Hippocampal formation (tissue), 2 donors: ENCODE measurements at places on chromosomes 7 and 10.

GRCh38 chr7:21476429-21476828, 48.5 kb downstream of the SP4 start:
- DNase-seq = no peak

DNA sequence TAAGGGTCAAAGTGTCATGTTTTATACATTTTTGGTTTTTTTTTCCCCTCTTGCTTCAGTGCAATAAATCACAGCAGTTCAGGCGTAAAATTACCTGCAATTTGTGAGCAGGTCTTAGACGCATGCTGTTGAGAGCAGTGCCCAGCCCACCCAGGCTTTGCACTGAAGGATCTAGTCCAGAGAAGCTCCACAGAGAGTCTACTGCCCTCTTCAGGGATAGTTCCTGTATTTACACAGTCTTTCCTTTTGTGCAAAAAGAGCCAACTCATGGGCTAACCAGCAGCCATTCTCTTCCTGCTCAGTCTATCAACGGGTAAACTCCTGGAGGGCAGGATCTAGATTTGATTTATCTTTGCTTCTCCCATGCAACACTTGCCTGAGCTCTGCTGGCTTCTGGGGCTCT, 82.2 kb upstream of the NAMPT start:
- no peak for DNase-seq

- DNase-seq = peak; percentile 9
Observed at GRCh38 chr7:98619450-98620321, 2.6 kb downstream of the NPTX2 start.

DNA sequence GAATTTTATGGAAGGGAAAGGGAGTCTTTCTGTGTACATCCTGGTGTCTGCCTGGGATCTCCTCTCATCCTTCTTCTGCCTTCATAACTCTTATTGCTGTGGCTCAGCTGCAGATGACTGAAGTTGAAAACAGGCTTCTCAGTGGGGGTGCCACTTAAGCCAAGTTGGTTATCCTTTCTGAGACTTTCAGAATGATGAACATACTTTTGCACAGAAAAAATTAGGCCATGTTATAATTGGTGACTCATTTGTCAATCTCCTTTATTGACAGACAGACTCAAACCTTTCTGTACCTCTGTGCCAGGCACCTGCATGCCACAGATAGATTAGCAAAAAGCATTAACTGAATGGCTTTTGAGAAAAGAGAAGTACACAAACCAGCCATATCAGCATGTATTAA, 430.3 kb downstream of the SORCS1 start:
- no peak for DNase-seq

DNA sequence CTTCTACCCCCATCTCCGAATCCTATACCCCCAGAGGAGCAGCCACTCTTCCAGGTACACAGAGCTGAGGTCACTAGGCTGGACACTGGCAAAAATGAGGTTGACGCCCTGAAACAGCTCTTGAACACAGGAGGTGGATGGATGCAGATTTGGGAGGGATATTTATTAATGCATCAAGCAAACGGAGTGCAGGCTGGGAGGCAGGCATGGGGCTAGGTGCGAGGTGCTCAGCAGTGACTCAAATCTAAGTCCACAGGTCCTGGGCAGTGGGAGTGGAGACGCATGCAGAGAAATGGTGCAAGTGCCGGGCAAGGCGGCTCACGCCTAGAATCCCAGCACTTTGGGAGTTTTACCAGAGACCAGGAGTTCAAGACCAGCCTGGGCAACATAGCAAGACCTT, 11.0 kb downstream of the GUSB start:
- DNase-seq = no peak

DNA sequence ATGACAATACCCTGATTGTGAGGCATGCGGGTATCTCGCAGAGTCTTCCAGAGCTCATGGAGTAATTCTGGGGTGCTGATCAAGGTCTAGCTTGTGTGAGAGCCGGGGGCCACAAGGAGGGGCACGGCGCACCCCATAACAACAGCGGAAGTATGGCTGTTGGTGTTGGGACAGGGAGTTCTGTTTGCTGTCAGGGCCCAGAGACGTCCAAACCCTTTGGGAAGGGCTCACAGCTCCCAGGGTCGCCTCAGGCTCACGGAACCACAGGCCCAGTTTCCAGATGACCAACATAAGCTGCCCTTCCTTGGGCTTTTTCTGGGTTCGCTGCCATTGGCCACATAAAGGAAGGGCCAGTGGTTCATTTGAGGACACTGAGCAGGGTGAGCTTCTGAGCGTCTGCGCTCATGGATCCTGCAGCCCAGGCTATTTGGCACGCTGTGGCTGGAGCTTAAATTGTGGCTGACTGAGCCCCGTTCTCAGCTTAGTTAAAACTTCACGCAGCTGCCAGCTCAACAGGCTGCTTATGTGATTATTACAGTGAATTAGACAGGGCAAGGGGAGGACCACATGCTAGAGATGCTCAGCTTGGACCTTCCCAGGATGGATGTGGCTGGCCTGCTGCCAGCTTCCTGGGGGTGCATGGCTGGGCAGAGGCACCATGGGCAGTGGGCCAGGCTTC, 92.3 kb downstream of the DNAJB6 start:
- DNase-seq = no peak

DNA sequence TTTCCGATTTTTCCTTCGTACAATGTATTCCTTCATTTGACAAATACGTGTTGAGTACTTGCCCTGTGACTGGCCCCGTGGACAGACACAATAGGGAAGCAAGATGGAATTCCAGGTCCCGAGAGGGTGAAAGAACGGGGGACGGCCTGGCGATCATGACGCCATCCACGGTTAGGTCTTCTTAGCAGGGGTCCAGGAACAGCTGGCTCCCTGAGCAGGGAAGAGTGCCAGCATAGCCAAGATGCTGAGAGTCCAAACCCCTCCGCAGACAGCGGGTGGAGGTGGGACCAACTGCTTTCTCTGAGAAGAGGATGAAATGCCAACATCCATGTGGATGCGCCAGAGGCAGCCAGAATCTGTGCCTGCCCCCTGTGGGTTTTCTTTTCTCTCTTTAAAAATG, 143.7 kb downstream of the DYNC2I1 start:
- DNase-seq = no peak

GRCh38 chr7:23468526-23469149, 1.7 kb downstream of the IGF2BP3 start:
- DNase-seq = no peak

GRCh38 chr10:35458500-35459448, 122.5 kb downstream of the CCNY start:
- no peak for DNase-seq

- no peak for DNase-seq
Observed at GRCh38 chr7:71615017-71615416, 483.1 kb downstream of the GALNT17 start.

- DNase-seq = no peak
Observed at GRCh38 chr10:86048973-86049372, 317.6 kb downstream of the GRID1 start.

DNA sequence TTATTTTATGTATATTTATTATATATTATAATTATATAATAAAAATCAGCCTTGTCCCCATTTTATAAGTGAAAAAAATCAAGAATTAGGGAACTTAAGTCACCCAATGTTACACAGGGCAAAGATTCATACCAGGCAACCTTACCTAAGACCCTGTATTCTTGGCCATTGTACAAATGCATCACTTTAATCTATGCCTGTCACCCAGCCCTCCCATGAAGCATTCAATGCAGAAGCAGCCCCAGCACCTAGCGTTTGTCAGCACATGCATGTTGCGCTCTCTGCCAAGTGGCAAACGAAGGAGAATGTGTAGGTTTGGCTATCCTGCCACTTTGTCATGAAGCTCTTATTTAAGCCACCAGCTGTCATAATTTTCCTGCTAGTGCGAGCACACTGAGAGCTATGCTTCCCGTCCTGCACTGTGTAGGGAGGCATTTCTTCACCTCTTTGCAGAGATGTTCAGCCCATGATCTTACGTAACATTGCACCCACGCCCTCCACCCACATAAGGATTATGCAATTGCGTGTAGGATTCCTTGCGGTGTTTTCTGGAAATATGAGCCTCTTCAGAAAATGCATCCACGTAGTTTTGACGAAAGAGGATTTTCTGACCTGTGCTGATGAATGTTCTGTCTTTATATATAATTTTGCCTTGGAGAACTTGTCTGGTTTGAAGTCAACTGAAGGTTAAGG, 7.7 kb upstream of the COBL start:
- peak; percentile 6 for DNase-seq

GRCh38 chr7:401495-401894, 111.5 kb downstream of the FOXL3 start:
- DNase-seq = no peak

DNA sequence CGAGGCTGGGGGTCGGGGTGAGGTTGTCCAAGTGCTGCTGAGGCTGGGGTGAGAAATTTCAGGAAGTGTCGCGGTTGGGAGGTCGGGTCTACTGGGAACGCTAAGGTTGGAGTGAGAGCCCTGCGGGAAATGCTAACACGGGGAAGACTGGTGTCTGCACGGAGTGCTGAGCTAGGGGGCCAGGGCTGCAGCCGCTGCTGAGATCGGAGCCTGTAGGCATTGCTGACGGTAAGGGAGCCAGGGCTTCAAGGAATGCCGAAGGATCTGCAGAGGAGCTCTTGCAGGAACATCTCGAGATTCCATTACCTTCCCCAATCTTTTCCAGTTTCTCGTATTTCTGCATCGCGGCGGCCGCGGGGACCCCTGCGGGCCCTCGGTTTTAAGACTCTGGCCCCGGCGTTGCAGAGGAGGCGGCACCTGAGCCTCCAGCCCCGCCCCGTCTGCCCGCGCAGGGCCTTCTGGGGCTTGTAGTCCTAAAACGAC, at the start of gene CDK5:
Gene CDK5, minus strand, starts transcription at position 392 of the 483 bp plus-strand sequence. Its CDS starts 49 bp downstream, at position 343.
- no peak for DNase-seq

GRCh38 chr10:96431211-96431970, 72.6 kb upstream of the OPALIN start:
- no peak for DNase-seq

DNA sequence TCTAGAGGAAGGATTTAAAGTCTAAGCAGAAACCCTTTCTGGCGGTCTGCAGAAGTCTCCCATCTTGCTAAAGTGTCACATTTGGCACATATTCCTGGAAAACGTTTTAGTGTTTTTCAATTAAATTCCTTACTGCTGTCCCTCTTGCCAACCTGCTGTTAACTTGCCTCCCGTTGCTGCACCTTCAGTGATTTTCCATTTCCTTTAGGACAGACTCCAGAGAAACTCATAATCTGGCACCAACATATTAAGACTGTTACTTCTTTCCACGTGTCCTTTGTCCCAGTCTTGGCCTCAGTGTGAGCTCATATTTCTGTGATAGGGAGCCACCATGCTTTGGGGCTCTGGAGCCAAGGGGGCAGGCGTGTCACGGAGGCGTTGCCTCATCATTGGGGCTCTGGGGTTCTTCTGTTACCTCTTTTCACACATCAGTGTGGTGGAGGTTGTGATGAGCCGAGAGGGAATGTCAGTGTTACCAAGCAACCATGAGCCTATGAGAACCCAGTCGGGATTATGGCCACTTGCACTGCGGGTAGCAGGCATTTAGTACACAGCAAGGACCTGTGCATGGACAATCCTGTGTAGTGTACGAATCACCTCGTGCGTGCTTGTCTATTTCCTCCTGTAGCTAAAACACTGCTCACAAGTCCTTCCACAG, 26.0 kb upstream of the ZNF32 start:
- DNase-seq = no peak

DNA sequence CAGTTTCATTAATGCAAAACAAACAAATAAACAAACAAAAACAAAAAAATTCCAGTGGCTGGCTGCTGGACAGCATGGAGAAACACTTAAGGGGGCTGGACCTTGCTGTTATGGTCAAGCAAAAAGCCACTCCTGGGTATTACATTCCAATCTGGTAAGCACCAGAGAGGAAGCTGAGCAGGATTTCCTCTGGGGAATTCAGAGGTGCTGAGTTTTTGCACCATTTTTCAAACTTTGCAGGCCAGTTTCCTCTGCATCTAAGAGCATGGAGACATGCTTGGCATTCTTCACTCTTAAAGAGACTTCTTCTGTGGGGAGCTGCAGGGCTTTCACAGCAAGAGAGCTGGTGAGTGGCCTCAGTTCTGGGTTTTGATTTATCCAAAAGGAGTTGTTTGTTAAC, 84.5 kb downstream of the FZD1 start:
- DNase-seq = no peak

DNA sequence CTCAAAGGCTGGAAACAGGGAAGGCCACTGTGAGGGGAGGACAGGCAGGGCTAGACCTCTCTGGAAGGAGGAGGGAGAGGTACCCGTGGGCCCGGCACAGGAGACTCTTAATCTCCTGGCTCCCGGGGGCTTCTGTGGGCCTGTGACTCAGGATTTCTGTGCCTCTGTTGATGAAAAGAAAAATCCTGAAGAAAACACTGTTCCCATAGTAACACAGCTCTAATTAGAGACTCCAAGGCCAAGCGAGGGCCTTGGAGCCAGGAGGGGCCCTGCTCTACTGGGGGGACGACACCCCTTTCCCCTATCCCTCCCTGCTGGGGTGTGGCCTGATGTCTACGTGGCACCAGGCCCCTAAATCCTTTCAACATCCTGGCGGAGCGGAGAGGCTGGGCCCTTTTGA, 174.1 kb upstream of the TNRC18 start:
- no peak for DNase-seq

DNA sequence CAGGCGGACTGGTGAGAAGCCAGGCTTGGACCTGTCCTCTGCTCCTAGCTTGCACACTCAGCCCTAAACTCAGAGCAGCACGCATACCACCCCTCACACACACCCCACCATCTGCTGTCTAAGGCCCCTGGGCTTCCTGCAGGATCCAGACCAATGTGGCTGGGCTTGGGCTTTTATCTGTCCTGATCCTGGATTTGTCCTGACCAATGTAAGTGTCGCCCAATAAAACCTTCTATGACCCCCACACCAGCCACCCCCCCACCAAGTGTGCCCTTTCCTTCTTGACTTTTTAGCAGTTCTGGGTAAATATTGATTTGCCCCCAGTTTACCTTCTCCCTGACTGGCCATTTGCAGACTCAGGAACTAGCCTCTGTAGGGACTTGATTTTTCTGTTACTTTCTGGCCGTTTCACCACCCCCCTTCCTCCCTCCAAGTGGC, 1.7 kb upstream of the HOXA13 start:
- no peak for DNase-seq

- no peak for DNase-seq
Observed at GRCh38 chr10:10054466-10054865, 963.2 kb upstream of the CELF2 start.

DNA sequence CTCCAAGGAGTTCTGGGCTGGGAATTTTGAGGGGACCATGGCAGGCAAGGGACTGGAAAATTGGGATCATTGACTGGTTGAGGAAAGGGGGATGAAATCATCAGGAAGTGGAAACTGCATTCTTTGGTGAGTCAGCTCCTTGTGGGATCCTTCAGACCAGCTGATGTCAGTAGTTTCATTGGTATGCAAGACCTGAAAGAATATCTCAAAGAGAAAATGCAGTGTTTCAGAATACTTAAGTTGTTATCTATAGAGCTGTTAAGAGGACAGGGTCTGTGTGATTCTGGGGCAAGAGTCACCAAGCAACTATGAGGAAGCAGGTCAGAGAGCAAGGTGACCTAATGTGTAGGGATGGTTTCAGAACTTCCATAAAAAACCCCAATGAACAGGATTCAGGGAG, 595.9 kb upstream of the AUTS2 start:
- no peak for DNase-seq

GRCh38 chr7:129264534-129264933, 39.7 kb downstream of the AHCYL2 start:
- DNase-seq = no peak
